ENCODE measurements at places on chromosomes 7 and 10. TPM values are rescaled to one million over a fixed set of nuclear protein-coding genes. Genes with fewer than 3 reads are reported as not detected.

Gene ZNF32
- total RNA-seq: 96.9 TPM

Gene CCL24
- total RNA-seq: not detected

Gene EPO
- total RNA-seq: not detected

Gene VWDE
- 4.1 TPM for total RNA-seq

Gene CDK14
- 10.4 TPM for total RNA-seq

Gene PTPRN2
- total RNA-seq: 0.78 TPM

Gene ASAH2
- total RNA-seq: 0.47 TPM

Gene SFTPA1
- total RNA-seq: not detected

Gene CPEB3
- 0.09 TPM for total RNA-seq

Gene TAS2R3
- total RNA-seq: not detected

Gene PON3
- total RNA-seq: not detected

Gene CUTC
- 13.4 TPM for total RNA-seq

Gene ASB13
- 28.8 TPM for total RNA-seq

Gene CFAP69
- 0.68 TPM for total RNA-seq

Measured in Caki2 (cell line).